ENCODE measurements at places on chromosomes 7 and 10.

DNA sequence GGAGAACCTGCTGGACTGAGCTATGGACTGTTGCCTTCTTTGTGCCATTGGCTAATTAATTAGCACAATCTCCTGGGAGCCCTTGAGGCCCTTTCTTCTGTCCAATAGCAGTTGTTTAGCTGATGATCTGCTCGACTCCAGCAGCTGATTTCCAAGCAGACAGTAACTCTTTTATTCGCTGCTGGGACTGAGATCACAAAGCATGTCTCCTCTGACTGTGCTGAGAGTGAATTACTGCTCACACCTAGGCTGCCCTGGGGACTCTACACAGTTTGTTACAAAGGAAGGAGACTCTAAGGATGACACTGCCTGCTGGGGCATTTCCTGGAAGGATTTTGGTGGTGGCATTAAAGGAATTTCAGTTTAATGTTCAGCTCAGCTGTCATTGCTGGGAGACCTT is 31.4 kb downstream of the CASP7 start:
- DNase-seq = no peak

GRCh38 chr7:117116211-117116610 is 162.9 kb downstream of the ST7 start:
- no peak for DNase-seq

DNA sequence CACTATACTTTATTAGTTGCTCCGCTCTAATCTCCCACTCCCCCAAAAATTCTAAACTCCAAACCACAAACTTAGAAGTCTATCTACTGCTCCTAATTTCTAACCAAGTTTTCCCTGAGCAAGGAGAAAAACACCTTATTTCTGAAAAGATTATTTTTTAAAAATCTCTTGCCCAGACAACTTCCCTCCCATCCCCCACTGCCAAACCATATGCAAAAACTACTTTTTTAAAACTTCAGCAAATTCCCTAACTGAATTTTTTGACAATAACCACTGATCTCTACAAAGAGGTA is 1.9 kb downstream of the UBE2H start:
- DNase-seq = no peak

DNA sequence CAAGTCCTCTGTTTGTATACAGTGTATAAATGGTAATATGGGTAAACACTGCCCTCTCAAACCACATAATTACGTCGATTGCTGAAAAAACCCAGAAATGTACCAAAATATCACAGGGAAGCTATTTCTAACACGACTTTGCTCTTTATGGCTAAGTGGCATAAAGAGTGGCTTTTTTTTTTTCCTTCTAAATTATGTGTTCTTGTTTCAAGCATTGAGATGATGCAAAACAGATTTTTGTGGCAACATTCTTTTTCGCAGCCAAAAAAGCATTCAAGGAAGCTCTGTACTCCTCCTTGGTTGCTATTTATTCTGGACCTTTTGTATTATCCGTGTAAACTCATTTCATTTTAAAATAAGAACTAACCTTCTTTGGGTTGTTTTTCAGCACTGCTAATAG is 138.9 kb downstream of the VTI1A start:
- DNase-seq = no peak

- DNase-seq = no peak
These were observed 25.1 kb upstream of the ZNF273 start for GRCh38 chr7:64877714-64878610.

DNA sequence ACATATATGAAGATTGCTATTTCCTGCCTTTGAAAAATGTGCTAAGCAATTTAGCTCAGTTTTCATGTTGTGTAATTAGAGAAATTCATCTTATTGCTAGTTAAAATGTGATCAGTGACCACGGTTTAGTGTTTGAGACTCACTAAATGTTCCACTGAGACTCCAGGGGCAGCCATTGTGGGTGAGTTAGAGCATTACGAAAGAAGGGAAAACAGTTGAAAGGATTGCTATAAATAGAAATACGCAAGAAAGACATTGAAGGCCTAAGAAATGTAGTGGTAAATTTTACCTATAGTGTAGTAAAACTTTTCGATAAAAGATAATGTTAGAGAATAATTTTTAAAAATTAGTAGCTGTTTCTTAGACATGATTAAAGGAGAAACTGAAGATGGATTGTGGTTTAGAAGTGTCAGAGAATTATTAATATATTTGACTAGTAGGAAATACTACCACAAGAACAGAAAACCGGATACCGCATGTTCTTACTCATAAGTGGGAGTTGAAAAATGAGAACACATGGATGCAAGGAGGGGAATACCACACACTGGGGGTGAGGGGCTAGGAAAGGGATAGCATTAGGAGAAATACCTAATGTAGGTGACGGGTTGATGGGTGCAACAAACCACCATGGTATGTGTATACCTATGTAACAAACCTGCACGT is 394.5 kb downstream of the SEMA3D start:
- no peak for DNase-seq

DNA sequence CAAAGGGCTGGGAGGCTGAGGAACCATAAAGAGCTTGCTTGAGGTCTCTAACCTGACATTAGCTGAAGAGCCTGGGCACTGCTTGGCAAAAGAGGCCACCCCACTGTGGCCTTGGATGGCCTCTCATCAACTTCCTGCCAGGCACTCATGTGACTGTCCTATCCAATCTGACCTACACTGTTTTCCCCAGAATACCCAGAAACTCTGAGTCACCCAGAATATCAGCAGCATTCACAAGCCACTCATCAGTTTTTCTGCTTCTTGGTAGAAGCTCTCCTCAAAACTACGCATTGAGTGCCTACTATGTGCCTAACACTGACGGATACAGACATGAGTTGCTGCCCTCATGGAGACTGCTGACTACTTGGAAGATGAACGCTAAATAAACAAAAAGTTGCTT is 4.1 kb upstream of the NT5C2 start:
- no peak for DNase-seq

DNA sequence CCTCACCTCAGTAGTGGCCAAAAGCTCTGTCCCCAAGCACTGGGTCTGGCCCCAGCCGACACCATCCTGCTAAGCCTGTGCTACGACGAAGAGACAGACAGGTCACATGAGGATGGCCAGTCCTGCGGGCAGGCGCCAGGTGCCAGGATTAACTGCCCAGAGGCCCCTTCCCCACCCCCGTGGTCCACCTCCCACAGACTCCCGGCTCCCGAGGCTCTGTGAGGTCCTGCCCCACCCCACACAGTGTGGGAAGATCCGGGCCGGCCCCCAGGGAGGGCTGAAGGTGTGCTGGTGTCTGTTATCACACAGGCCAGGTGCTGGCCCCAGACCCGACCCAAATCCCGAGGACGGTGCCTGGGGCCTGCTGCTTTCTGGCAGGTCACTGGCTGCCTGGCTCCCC is 27.2 kb downstream of the CYP2W1 start:
- DNase-seq = no peak

DNA sequence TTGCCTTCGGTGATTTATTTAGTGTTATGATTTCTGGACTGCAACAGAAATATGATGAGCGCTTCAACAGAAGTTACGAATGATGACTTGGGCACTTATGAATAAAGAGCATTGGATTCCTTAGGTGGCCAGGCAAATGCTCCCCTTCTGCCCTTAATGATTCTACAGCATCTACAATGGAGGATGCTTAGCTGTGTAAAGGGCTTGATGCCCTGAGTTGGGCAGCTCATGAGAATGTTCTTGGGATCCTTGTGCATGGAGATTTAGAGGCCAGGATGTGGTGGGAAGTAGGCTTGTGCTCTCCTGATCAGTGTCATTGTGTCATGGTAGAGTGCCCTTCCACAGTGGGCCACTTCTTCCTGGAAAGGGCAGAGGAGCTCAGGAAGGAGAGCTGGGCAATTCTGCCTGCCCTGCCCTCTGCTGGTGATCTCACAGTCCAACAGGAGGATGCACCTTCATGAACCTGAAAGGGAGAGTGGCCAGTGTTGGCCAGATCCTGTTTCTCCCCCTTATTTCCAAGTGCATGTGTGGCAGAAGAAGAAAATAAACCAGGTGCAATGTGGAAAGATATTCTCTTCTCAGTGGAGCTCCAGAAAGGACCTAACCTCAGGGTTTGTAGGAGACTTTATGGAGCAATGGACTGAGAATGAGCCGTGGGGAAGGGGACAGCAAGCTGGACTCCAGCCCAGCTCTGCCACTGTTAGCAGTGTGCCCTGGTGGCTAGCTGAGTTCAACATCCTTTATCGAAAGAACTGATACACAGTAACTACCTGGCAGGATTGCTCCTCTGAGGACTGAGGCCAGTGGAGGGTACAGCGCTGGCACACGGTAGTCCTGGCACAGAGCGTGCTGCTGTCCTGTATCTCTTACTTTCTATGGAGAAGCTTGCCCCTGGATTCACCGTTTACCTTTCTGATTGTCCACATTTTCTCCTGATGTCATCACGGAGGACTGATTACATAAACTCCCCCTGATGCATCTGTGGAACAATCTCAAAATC is 182.9 kb downstream of the BMPER start:
- peak; percentile 66 for DNase-seq

GRCh38 chr10:131001438-131001837 is 310.1 kb downstream of the TCERG1L start:
- DNase-seq = no peak

DNA sequence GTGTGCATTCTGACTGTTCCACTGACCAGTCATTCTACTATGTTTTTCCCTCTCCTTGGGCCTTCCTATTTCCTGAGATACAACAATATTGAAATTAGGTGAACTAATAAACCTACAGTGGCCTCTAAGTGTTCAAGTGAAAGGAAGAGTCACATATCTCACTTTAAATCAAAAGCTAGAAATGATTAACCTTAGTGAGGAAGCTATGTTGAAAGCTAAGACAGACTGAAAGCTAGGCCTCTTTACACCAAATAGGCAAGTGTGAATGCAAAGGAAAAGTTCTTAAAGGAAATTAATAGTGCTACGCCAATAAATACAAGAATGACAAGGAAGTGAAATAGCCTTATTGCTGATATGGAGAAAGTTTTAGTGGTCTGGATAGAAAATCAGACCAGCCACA is 5.7 kb upstream of the DYNC1I1 start:
- no peak for DNase-seq

DNA sequence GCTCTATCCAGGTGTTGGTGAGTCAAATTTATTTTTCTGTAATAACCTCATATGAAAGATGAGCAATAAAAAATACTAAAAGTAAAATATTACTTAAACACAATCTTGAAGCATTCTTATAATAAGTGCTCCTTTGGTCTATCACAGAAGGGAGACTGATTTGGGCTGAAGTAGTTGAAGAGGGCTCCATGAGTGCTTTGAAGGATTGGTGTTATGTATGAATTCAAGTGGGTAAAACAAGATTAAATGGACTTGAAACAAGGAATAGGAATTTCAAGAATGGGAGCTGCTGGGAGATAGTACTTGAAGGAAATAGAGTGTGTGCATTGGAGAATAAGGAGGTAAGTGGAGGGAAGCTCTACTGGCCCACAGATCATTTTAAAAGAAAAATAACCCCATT is 7.3 kb upstream of the OR2A2 start:
- DNase-seq = no peak

DNA sequence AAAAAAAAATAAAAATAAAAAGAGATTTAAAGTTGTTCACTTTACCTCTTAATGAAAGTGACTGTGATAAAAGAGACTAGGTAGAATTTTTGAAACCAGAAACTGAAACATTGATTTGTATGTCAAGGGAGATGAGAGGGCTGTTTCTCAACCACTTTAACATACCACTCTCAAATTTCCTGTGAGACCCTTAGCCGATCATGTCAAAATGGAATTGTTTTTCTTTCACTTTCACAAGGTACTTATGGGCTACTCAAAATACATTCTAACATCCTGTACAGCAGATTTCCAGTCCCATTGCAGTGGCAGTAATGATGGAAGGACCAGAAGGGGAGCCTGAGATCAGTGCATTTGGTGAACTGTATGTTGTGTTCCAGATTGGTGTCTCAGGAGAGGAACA is 261.2 kb downstream of the PPP1R3A start:
- DNase-seq = no peak

DNA sequence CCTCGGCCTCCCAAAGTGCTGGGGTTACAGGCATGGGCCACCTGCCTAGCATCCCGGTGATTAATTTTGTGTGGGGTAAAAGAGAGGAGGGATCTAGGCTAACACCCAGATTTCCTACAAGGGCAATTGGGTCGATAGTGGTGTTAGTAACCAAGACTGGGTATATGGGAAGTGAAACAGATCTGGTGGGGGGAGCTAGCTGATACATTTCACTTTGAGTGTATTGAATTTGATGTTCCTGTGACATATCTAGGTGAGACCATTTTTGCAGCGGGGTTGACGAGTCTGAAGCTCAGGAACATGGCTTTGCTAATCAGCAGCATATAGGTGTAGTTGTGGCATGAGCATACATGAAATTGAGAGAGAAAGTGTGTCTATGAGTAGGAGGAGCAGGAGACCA is 12.0 kb downstream of the CLCN1 start:
- DNase-seq = no peak

DNA sequence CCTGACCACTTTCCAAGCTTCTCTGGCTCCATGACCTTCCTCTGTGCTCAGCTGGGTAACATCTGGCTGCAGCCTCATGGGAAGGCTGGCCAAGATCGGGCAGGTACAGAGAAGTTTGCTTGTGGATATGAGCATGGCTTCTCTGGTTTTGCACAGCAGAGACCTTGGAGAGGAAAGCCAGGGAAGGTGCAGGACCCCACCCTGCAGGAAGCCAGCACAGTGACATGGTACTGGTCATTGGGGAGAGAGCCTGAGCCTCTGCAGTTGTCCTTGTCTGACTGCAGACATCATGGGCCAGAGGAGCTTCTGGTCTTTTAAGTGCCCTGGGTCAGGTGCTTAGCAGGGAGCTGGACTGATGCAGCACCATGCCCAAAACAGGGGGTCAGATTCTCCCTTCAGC is 70.6 kb upstream of the LEP start:
- no peak for DNase-seq

GRCh38 chr10:70743430-70743788 is 41.8 kb downstream of the TBATA start:
- DNase-seq = no peak

DNA sequence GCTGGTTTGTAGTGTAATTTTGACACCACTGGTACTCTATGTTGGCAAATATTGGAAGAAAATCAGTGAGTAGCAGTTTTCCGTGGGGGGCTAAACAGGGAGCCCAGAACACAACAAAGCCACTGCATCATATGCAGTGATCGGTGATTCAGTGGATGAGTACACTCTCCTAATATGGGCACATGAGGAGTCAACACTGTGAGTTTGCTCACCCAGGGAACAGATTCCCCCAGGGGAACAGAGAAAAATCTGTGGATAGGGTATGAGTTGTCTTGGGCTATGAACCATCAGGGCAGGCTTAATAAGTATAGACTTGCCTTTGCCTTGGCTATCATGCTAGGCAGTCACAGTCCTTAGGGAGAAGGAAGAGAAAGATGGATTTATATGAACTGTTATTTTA is 227.7 kb upstream of the SEMA3E start:
- DNase-seq = no peak

DNA sequence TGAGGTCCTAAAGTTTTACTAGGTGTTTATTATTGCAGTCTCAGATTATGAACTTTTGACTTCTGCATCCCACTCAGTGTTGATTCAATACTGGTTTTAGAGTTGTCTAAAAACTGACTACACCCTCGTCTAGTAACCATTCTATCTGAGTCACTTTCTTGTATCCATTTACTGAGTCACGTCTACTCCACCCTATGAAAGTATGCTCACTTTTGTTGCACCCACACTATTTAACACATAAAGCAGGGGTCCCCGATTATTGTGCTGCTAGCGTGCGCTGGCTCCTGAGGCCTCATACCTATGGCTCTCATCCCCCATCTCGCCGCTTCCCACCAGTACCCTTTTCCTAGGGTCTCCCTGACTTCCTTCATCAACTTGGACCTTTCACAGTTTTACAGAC is 2.0 kb downstream of the SAMD9 start:
- no peak for DNase-seq

All from HEK293T (cell line).